ENCODE measurements at places on chromosomes 4 and X. TPM values are rescaled to one million over a fixed set of nuclear protein-coding genes. Genes with fewer than 3 reads are reported as not detected.

The SORBS2 gene
- 0.66 TPM for total RNA-seq

The CCKAR gene
- total RNA-seq = not detected

DNA sequence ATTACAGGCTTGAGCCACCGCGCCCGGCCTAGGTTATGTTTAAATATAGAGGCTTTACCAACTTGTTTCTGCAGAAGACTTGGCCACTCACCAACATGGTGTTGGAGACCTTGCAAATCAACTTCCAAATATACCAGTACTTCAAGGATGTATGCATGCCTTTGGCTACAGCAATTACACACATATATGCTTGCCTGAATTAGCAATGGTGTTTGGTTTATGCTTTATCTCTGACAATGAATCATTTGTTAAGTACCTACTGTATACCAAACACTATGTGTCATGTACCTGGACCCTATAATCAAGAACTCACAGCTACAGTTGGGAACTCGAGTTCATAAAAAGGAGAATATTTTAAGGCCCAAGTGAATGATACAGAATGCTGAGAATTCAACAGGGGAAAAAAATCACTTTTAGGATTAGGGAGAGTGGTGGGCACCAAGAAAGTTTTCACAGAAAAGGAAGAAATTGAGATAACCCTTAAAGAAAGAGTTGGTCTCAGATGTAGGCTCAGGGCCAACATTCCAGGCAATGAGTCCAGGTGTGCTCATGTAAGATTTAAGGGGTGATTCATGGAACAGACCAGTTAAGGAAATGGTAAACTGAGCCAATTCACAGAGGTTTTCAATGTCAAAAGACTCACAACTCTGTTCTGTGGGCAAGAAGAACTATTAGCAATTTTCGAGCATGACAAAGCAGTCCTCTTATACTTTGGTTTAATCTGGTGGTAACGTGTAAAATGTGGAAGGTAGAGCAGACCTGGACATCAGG lies 98.9 kb downstream of the BCOR start:
- no peak for DNase-seq

The CLGN gene
- total RNA-seq = 0.26 TPM

DNA sequence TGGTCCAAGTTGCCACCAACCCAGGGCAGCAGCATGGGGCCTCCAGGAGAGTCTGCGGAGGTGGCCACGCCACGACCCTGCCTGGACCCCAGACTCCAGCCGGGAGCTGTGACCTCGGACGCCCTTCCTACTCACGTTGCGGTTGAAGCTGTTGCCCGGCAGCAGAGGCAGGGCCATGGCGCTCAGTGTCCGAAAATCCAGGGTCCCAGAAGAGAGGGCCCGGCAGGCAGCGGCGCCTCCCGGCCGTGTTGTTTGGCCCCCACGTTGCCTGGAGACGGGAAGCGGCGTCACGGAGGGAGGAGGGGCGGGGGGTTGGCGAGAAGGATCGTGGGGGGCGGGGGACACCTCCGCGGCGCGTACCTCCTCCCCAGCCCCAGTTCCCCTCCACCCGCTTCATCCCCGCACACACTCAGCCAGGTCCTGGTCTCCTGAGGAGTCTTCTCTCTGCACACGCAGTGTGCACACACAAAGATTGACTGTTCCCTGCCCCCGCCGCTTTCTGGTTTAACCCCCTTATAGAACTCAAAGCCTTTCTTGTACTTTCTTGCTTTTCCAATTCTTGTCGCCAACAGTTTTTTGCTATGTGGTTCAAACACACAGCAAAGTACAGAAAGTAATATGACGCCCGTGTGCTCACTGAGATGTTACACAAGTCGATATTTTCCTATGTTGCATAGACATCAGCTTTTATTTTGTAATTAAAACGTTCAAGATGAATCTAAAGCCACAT lies at the start of gene EFHC2:
TSS of gene EFHC2 (minus strand) at position 261 of the 730 bp plus-strand sequence. CDS start at position 177, 84 bp downstream.
- DNase-seq = no peak

DNA sequence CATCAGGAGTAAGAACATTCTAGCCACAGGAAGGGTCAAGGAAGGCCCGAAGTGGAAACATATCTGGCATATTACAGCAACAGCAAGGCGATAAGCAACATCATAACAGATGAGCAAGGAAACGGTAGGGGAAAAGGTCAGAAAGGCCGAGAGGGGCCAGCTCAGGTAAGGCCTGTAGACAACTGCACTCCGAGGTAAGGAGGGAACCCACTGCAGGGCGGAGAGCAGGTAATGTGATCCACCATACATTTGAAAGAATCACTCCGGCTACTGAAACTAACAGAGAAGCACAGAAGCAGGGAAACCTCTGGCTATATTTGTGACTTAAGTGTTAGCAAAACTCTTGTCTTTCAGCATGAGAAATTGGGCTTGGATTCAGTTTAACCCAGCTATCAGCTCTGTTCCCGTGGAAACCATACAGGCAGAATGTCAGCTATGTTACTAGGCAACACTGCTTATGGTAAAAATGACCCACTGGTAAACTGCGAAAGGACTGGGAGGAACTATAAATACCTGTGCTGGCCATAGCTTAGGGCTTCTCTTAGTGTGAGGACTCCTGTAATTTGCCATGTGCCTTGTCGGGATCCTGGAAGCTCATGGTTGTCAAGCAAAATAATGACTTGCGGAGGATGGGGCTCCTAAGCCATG lies 31.0 kb downstream of the FRYL start:
- DNase-seq = no peak

GRCh38 chrX:4181782-4182407 lies 468.4 kb upstream of the PRKX start:
- no peak for DNase-seq
